Activated T-helper 1 cell treated with Interleukin-2 at 50 U/mL for 16 hours (primary cell): ENCODE measurements at places on chromosomes 1 and 21.

DNA sequence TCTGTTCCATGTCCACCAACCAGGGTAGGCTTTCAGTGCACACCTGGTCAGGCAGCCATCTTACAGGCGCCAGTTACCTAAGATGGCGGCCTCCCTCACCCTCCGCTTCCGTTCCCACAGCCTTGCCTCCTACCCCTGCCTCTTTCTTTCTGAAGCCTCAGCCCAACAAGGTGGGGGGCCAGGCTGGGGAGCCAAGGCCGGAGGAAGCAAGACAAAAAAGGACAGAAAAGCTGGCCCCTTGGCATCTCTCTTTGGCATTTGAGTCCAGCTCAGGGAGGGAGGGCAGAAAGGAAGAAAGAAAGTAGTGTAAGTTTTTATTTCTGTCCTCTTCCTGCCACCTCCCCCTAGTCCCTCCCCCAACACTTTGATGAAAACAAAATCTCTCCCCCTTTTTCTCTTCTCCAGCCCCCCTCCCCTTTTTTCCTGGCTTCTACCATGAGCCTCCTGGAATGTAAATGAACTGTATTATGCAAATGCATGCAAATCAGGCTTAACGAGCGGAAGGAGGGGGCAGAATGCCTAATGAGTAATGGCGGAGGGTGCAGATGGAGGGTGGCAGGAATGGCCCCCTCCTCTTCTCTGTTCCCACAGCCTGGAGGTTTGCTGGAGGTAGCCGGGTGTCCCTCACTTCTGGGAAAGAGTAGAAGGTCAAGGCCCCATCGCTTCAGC lies 43.8 kb downstream of the RHBG start:
- no peak for DNase-seq

DNA sequence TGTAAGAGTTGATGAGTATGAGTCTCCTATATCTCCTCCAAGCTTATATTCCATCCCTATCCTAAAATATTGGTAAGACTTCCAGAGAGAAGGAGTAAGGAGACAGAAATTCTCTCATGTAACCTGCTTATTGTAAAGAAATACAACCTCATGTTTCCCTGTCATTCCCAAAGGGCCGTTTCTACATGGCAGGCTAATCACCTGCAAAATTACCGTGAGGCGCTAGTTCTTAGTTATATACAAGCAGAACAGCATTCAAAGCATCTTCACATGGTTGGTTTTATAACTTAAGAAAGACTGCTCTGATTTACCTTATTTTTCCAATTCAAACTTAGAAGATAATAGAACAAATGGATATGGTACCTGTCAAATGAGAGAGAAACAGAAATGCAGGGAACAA lies 42.9 kb downstream of the DAB1 start:
- no peak for DNase-seq

GRCh38 chr1:232047473-232047872 lies 420.9 kb downstream of the DISC1 start:
- DNase-seq, result no peak

DNA sequence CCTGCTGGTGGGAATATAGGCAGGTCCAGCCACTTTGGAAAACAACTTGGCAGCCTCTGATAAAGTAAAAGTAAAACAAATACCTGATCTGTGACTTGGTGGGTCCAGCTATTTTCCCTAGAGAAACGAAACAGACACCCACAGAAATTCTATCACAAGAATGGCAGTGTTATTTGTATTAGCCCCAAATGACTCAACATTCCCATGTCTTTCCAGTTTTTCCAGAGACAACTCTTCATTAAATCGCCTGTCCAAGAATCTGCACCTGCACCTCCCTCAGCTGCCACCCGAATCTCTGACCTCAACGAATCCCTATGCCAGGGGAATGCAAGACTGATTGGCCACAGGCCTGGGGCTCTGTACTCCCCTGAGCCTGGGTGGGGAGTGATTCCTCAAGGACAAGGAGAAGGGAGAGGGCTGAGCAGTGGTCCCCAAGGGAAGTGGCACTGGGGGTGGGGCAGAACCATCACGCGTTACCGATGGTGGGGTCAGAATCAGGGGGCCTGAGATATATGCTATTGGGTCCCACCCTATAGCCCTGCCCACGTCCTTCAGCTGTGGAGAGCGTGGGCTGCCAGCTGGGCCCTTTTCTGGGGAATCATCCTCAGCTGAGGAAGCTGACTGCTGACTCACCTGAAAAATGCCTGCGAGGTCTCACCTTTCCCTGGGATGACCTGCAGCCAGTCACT lies 553.0 kb downstream of the PTPRU start:
- no peak for DNase-seq

- DNase-seq, result no peak
Measured at GRCh38 chr1:158071138-158071537, 77.7 kb downstream of the KIRREL1 start.

DNA sequence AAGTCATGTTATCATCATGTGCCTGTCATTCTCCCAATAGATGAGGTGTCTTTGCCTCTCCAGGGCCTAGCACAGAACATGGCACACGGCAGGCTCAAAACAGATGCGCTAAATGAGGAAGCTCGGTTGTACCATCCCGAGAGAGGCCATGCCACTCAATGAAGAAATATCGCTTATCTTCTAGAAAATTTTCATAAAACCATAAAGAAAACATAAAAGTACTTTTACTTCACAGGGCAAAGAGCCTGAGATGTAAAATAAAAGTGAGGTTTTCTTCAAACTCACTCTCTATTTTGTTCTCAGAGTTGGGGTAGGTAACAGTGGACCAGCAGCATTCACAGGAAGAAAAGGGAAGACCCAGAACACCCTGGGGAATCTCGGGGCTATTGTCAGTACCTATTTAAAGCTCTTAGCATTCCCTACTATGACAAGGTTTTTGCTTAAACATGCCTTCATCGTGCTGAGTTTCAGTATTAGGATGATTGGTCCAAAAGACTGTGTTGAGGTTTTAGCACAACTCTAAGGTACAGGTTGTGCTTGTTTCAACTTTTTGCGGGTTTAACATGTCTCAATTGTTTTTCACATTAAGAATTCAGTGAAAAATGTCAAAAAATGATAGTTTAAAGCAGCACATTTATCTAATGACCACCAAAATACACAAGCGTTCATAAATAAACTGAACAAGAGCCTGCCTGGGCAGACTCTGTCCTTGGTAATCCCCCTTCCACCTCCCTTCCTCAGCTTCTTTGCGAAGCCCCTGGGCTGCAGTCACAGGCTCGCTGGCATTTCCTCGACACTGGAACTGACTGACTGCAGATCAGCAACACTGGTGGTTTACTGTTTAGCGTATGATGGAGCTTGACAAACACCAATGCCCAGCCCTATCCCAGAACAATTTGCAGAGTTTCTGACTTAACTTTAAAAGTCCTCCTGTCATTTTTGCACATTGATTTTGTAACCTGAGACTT lies 55.6 kb downstream of the COQ8A start:
- no peak for DNase-seq

- DNase-seq, result no peak
Measured at GRCh38 chr1:155651861-155652661, 36.5 kb downstream of the YY1AP1 start.

DNA sequence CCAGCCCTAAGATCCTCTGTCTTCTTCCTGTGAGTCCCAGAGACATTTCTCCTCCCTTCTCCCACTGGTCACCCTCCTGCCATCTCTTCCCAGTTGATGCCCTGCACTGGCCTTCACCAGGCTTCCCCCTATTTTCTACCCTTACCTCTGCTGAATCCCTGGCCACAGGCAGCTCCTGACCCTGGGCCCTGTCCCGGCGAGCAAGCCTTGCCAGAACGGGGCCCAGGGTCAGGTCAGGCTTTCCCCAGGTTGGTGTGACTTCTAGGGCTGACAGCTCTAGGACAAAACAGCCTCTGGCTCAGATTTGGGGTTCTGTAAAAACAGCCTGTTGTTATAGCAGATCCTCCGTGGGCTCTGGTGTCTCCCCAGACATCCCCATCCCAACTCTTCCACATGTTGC lies 52.7 kb upstream of the A3GALT2 start:
- no peak for DNase-seq

DNA sequence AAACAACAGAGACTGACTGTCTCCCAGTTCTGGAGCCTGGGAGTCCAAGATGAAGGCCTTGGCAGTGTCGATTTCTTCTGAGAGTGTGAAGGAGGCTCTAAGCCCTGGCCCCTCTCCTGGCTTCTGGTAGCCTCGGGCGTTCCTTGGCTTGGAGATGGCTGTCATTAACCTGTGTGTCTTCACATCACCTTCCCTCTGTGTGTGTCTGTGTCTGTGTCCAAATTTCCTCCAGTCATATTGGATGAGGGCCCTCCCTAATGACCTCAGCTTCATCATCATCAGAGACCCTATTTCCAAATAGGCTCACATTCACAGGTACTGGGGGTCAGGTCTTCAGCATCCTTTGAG lies 138.3 kb downstream of the TOMM20 start:
- DNase-seq, result no peak

- DNase-seq, result no peak
Measured at GRCh38 chr1:193367863-193368262, 181.4 kb upstream of the B3GALT2 start.

DNA sequence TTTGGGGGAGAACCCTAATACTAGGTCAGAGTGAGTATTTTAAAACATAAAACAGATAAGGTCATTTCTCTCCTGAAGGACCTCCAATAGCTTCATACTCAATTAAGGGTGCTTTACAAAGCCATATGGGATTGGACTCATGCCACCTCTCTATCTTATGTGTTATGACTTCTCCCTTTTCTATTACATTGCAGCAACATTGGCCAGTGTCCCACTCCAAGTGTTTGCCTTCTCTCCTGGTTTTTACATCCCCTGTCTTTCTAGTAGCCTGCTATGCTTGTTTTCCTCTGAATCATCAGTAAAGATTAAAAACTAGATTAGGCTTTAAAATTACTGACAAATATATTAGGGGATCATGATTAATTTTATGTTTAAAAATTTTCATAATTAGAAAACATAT lies 66.6 kb downstream of the SCMH1 start:
- DNase-seq, result no peak

DNA sequence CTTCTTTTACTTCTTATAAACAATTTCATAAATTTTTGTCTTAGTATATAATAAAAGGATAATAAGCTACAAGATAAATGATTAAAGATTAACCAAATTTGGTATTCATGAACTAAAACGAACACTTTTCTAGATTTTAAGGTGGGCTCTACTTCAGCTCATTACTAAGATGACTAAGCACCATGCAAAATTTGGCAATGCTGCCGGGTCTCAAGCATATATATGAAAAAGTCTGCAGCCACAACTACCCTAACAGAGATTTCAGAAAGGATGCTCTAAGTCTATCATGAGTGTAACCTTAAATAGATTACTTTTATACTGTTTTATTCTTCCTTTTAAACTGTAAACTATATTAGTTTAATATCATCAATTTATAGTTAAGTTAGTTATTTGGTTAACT lies 47.8 kb downstream of the BRWD1 start:
- DNase-seq, result no peak

DNA sequence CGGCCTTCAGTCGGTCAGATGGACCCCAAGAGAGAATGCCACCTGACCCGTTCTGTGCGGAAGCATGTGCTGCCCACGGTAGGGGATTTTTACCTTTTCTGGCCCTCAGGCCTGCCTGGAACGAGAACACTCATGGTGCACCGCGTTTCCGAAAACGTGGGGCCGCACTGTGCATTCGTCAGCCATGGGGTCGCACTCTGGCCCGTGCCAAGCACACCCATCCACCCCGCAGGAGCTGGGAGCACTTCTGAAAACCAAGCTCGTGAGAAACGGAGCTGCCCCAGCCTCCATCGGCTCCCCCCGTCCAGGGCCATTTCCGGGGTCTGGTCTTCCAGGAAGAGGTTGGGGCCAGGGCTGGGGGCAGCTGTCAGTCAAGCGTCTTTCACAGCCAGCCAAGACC lies 72.8 kb downstream of the PRDM16 start:
- no peak for DNase-seq

DNA sequence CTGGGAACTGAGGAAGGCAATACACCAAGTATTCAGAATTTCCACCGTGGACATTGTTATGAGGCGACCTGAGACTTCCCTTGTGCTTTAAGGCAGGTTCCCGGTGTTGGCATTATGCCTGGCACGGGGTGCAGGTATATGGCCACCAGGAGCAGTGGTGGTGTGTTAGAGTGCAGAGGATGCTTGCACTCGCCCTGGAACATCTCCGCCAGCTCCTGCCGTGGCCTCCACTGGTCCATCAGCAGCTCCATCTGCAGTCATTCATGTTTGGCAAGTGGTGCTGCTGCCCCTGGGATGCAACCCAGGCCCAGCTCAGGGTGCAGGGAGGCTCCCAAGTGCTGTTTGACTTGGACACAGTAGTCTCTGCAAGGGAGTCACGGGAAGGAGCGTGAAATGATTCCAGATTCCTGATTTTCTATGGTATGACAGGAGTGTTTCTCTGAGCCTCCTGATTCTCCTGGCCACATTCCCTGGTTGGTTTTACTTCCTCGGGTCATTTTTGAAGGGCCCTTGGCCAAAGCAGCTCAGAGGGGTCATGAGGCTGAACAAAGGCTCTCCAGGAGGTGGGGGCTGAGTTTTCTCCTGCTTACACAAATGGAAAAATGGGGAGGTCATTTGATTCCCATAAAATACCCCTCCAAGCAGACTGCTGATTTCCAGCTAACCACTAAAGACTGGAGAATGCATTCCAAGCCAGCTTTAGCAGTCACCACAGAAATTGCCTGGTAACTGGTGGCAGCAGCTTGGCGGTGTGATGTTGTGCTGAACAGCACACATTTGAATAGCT lies 60.4 kb upstream of the PSEN2 start:
- no peak for DNase-seq

- no peak for DNase-seq
Measured at GRCh38 chr1:115286431-115287205, 51.4 kb downstream of the NGF start.

GRCh38 chr21:24428591-24429199 lies 1178.6 kb downstream of the MRPL39 start:
- no peak for DNase-seq

- no peak for DNase-seq
Measured at GRCh38 chr1:227411066-227411465, 92.8 kb upstream of the CDC42BPA start.

DNA sequence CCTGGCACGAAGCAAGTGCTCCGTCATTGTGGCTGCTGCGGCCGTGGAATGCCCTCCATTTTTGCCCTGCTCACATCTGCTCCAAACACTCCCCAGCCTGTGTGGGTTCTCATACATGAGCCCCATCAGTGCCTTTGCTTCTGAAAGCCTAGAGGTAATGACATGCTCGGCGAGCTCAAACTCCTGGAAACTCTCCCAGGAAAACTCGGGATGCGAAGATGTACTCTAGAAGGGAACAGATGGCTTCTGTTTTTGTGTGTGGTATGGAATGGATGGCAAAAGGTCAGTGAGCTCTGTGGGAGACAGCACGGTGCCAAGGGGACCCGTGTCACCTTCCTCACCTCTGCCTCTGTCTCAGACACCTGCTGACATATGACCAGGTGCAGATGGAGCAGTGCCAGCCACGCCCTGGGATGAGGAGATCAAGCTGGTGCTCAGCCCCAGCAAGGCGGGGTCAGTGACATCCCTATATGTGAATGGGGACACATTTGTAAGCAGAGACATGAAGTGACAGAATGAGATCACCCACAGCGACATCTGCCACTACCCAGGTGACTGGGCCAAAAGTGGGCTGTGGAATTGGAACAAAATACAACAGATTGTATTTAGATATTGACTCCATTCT lies 84.1 kb upstream of the COX20 start:
- no peak for DNase-seq

GRCh38 chr1:76176000-76176399 lies 101.5 kb downstream of the ST6GALNAC3 start:
- no peak for DNase-seq
